Activated CD8-positive, alpha-beta memory T cell treated with anti-CD3 and anti-CD28 coated beads for 24 hours (primary cell): ENCODE measurements at places on chromosomes 1 and 21.

DNA sequence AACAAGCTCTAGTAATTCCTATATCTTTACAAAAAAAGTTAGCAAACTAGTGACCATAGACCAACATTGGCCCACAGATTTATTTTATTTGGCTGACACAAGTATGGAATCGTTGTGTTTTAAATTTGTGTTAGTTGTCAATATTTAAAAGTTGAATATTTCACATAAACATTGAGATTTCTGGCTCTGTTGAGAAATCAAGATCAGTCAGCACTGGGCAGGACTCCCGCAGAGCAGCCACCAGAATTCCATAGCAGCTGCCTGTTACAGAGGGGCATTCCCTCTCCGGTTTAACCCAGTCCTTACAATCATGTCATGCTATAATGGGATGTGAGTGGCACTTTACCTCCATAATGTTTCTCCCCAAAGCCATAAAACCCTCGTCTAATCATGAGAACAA, 79.2 kb upstream of the NRIP1 start:
- DNase-seq: no peak

- DNase-seq: no peak
These were observed 409.9 kb upstream of the NFIA start for GRCh38 chr1:60672449-60672848.

DNA sequence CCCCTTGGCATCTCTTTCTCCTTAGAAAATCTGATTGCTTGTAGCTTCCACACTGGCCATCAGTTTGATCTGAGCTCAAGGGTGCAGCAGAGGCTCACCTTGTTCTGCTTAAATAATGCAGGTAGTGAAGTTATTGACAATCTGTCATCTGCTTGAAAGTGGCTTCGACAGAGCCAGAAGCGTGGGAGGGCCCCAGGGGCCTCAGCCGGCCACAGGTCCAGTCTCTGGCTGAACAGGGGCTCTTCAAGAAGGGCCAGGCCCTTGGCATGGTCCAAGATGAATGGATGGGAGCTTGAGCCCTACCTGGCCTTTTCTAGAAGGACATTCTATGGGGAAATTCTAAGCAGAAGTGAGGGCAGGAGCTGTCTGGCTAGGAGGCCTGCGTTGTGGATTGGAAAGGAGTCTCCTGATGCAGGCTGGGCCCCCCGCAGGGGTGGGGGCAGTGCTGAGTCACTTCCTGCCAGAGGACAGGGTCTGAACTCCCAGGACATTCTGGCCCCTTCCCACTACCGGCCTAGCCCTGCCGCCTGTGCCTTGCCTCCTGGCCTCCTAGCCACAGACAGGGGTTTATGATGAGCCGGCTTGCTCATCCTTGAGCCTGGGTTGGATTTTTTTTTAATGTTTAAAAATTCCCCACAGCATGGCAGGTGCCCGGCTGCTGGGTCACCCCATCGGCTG, 162.3 kb upstream of the VAMP3 start:
- no peak for DNase-seq

- no peak for DNase-seq
These were observed 321.2 kb downstream of the CHRM3 start for GRCh38 chr1:239707615-239708014.

DNA sequence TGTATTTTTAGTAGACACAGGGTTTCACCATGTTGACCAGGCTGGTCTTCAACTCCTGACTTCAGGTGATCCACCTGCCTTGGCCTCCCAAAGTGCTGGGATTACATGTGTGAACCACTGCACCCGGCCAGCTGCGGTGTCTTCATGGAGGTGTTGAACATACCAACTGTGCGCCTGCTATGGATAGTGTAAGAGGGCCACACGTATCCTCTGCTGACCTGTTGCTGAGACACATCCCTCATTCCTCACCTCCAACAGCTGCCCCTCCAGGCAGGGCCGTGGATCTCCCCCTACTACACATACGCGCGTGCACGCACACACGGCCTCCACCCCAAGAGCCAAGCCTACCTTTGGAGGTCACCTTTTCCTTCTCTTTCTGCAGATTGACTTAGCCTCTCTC, 48.0 kb upstream of the PARP1 start:
- DNase-seq: no peak

DNA sequence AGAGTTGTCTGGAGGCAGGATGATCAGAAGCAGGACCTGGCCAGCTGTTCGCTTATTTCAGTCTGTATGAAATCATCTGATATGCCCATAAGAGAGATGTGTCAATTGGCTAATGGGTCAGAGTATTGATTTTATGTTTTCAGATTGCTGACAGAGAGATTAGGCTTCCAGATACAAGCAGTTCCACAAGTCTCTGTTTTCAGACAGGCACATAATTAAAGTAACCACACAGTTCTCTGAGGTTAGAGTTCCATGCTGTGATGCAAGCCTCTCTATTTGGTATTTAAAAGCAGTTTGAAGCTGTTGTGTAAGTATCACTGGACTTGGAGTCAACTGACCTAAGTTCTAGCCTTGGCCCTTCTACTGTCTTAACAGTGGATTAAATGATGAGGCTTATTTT, 50.1 kb downstream of the ATF6 start:
- DNase-seq: no peak

- no peak for DNase-seq
These were observed 122.5 kb downstream of the ELAVL4 start for GRCh38 chr1:50231209-50231608.

GRCh38 chr1:111471012-111471411, 2.8 kb upstream of the C1orf162 start:
- no peak for DNase-seq

DNA sequence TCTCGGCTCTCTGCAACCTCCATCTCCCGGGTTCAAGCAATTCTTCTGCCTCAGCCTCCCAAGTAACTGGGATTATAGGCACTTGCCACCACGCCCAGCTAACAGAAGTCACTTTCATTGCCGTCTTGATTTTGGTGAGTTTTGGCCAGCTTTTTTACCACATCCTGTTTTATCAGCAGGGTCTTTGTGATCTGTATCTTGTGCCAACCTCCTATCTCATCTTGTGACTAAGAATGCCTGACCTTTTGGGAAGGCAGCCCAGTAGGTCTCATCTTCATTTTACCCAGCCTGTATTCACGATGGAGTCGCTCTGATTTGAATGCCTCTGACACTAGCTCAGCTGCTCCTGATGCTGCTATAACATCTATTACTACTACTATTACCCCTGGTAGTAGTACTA, 46.8 kb upstream of the BARHL2 start:
- no peak for DNase-seq

- DNase-seq: no peak
These were observed 5.1 kb downstream of the NAV1 start for GRCh38 chr1:201543871-201544642.

- no peak for DNase-seq
These were observed 125.1 kb downstream of the ETS2 start for GRCh38 chr21:38930853-38931252.

DNA sequence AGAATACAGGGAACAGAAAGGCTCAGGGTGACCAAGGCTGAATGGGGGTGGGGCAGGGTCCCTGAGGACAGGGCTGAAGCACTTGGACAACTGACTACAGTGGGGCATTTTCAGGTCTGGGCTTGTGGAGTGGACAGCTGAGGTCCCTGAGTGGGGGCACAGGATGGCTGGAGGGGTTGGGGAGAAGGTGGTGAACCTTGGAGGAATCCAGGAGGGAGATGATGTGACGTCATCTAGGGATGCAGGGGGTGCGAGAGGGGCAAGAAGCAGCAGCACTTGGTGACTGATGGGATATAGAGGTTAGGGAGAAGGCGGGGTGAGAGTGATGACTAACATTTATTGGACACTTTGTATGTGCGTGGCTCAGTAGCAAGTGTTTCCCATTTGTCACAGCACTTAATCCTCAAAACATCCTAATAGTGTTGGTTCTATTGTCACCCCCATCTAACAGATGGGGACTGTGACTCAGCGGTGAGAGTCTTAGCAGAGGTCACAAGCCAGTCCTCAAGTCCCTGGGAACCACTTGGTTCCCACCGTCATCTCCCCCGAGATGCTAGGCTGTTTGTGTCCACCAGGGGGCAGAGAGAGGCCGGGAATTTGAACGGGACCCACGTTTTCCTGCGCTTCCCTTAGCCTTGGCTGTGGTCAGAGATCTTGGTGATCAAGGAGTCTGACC, 27.9 kb upstream of the BMP8B start:
- peak; percentile 87 for DNase-seq

- DNase-seq: no peak
These were observed 71.9 kb upstream of the KLHDC7A start for GRCh38 chr1:18408656-18409370.

DNA sequence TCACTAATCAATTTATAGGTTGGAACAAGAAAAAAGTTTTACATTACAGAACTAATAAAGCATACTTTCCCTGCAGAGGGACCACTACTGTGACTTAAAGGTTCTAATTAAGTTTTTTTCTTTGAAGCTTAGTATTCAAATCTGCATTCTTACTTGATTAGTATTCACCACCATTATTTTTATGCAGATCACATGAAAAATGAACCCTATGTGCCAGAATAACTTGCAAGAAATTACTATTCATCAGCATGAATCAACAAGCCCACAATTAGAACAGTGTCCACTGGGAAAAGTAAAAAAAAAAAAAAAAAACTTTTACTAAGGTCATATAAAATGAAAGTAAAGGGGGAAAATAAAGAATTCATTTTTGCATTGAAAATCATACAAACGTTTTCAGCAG, 90.8 kb downstream of the SMYD3 start:
- no peak for DNase-seq

GRCh38 chr1:246923482-246923881, 8.3 kb downstream of the AHCTF1 start:
- DNase-seq: no peak

DNA sequence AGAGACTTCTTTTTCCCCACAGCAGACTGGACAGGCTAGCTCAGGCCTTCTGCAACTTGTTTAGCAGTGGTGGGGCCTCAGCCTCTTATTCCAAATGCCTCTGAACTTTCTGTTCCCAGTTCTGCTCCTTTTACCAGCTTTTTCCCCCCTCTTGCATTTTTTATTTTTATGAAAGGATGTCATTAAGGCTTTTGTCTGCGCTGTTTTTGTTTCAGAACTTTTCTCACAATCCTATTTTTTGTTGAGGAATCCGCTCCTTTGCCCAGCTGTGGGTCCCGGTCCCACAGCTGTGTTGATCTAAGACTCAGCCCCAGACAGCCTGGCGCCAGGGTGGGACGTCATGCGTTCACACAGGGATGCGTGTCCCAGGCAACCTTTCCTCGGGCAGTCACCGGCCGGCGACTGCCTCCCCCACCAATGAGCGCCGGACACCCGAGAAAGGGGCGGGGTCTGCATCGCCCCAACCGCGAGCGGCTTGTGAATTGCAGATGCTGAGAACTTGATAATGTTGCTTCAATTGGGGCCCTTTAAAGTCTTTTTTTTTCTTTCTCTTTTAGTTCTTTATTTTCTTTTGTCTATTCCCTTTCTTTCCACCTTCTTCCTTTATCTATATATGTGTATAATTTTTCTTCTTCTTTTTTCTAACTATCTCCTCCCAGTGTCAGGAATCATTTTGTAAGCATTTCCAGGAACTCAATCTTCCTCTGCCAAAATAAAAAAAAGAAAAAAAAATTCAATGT, 3.0 kb upstream of the ID3 start:
- DNase-seq: no peak

- DNase-seq: no peak
These were observed 10.4 kb downstream of the RPL11 start for GRCh38 chr1:23701996-23702395.

DNA sequence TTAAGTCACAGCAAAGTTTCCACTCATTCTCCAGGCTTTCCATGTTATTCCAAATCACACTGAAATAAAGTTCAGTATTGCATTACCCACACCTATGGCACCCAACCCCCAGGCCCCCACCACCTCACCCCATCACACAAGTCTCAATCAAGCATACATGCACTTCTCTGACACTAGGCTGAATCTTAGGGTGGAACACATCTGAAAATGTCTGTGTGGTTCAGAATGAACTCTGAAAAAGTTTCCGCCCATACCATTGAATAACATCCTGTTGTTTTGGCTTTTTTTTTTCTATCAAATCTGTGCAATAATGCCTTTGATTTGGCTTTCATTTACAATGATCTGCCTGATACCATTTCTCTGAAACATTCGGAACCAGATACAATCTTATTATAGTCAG, 25.8 kb upstream of the LRRC8C start:
- no peak for DNase-seq

- DNase-seq: no peak
These were observed 1171.2 kb downstream of the PLA2G4A start for GRCh38 chr1:187999973-188000372.

GRCh38 chr1:150281758-150282557, at the start of gene CIART:
CIART (plus strand) TSS chr1:150282554; CDS start chr1:150283268, 714 bp downstream.
- peak; percentile 84 for DNase-seq

- DNase-seq: no peak
These were observed 297.4 kb downstream of the ST6GALNAC3 start for GRCh38 chr1:76371941-76372340.

DNA sequence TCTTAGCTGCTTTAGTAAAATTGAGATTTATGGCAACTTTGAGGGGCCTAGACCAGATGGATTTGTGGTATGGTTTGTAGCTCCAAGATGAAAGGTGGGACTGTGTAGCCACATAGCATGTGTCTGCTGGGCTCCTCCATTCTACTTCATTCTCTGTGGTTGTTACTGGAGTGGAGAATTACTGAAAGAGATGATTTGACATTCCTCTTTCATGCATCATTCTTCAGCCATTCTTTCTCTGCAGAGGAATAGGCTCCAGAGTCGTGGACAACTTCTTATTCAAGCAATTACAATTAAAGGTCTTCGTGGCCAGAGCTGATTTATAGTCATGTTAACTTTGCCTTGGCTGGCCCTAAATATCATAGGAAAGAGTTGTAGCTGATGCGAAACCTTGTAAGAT, 328.9 kb downstream of the PAPPA2 start:
- DNase-seq: no peak

DNA sequence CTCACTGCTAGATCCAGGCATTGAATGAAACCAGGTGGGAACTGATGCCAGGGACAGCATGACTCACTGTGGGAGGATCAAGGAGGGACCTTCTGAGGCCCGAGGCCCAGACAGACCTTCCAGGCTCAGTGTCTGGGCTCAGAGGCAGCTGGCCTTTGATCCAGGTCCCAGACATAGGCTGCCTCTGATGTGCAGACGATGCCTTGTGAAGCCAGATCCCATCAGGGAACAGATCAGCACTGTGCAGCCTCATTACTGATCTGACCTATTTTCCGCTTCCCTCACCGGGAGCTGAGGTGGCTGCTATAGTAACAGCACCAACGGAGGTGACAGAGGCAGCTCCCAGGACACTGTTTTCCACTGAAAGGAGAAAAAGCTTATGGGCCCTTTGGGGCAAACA, 399.5 kb downstream of the MATN1 start:
- DNase-seq: peak; percentile 33

- DNase-seq: peak; percentile 81
These were observed 50.0 kb upstream of the SLC19A1 start for GRCh38 chr21:45592208-45592619.

- no peak for DNase-seq
These were observed 895.0 kb upstream of the B3GALT2 start for GRCh38 chr1:194081444-194081843.

DNA sequence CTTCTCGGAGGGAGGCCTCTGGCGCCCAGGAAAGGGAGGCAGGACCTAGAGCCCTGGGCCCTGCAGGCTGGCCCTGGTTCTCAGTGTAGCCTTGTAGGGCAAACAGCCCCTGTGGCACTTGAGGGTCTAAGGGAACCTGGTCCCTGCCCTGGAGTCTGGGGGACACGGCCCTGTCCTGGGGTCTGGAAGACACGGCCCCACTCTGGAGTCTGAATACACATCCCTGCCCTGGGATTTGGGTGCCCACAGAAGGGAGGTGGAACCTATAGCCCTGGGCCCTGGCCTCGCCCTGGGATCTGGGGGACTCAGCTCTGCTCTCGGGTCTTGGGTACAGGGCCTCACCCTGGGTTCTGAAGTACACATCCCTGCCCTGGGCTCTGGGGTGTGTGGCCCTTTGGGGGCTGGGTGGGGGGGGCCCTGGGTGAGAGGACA, 97.9 kb downstream of the OBSCN start:
- no peak for DNase-seq
